IMR-90 (cell line): ENCODE measurements at places on chromosomes 7 and 10.
A peak's percentile ranks its signal among the peaks of the same experiment; 100 is the strongest.

- DNase-seq = no peak
Measured at GRCh38 chr7:3917436-3917835, 616.4 kb downstream of the SDK1 start.

DNA sequence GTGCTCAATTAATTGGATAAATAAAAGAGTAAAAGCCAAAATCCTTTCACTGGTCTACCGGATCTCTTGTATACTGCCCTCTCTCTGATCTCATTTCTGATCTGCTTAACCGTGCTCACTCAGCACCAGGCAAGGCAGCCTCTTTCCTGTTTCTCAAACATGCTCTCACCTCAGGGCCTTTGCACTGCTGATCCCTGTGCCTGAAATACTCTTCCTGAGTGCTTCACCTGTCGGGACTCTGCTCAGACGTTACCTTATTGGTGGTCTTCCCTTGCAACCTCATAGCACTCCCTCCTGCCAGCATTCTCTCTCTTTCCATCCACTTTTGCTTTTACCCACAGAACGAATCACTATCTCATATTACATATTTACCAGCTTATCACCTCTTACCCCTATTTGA is 55.6 kb downstream of the NPY start:
- DNase-seq = no peak

DNA sequence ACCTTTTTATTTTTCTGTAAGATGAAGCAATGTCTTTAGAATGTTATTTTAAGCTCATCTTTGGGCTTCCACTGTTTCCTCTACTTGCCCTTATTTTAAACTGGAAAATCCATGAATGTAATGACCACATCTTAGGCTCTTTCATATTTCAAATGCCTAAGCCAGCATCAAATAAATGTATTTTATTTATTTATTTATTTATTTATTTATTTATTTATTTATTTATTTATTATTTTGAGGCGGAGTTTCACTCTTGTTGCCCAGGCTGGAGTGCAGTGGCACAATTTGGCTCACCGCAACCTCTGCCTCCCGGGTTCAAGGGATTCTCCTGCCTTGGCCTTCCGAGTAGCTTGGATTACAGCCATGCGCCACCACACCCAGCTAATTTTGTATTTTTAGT is 69.2 kb downstream of the HDAC9 start:
- DNase-seq = no peak

GRCh38 chr7:48718731-48719378 is 205.5 kb upstream of the CDC14C start:
- no peak for DNase-seq

GRCh38 chr10:5108658-5109416 is 14.6 kb downstream of the AKR1C3 start:
- DNase-seq = no peak

DNA sequence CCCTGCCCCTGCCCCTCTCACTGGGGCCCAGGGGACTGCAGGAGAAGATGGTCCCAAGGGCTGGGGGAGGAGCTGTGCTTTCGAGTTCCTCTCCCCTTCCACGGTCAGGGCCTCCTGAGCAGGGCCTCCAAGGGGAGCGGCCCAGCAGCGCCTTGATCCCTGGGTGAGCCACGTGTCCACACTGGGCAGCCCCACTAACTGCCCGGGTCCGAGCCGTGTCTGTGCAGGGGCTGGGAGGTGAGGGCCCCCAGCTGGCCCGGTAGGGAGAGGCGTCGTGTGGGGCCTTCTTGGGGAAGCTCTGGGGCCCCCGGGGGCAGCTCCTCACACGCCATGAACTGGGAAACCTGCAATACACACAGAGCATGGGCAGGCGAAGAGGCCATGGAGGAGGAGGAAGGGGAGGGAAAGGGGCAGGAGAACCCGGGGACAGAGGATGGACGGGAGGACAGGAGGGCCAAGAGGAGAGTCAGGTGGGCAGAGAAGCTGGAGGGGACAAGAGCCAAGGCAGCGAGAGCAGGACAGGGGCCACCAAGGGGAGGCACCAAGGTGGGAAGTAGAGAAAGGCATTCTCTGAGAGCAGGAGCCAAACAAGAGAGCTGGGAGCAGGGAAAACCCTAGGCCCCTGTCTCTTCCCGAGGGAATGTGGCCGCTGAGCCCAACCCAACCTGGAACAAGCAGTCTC is 32.8 kb downstream of the KCNH2 start:
- no peak for DNase-seq

GRCh38 chr7:29547421-29547820 is 16.2 kb upstream of the PRR15 start:
- no peak for DNase-seq

- peak; percentile 64 for DNase-seq
Measured at GRCh38 chr10:34489973-34490745, 324.9 kb downstream of the PARD3 start.

GRCh38 chr7:77867537-77867865 is 68.9 kb downstream of the PHTF2 start:
- peak; percentile 41 for DNase-seq

DNA sequence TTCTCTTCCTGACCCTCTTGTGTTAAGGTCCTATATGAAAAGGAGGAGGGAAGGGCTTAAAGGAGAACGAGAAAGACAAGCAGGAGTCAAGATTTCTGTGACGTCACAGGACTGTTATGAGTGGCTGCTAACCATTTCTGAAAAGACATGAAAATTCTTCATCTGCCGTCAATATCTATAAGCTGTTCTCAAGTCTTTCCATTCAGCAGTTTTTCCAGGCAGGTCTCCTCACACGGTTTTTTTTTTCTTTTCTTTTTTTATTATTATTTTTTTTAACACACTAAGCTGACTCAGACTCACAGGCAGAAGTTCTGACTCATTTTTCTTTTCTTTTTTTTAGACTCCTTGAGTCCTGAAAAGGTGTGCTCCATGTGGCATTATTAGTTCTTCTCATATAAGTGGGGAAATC is 72.0 kb downstream of the DGKI start:
- peak; percentile 61 for DNase-seq

DNA sequence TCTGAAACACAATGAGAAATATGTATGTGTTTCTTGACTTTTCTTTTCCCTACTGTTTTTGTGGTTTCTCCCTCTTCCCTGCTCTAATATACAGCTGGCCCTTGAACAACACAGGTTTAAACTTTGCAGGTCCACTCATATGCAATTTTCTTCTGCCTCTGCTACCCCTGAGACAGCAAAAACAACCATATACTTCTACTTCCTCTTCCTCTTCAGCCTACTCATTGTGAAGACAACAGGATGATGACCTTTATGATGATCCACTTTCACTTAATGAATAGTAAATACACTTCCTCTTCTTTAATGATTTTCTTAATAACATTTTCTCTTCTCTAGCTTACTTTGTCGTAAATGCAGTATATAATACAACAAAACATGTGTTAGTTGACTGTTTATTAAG is 35.0 kb upstream of the DGKB start:
- DNase-seq = no peak

GRCh38 chr7:71278257-71278656 is 146.3 kb downstream of the GALNT17 start:
- DNase-seq = no peak

GRCh38 chr7:87506246-87507180 is 31.0 kb upstream of the ABCB4 start:
- peak; percentile 43 for DNase-seq

- no peak for DNase-seq
Measured at GRCh38 chr10:59212301-59212798, 35.9 kb downstream of the PHYHIPL start.

- no peak for DNase-seq
Measured at GRCh38 chr7:90580051-90580450, 16.1 kb upstream of the CDK14 start.

GRCh38 chr10:69639291-69640195 is 9.5 kb downstream of the FAM241B start:
- DNase-seq = peak; percentile 56

DNA sequence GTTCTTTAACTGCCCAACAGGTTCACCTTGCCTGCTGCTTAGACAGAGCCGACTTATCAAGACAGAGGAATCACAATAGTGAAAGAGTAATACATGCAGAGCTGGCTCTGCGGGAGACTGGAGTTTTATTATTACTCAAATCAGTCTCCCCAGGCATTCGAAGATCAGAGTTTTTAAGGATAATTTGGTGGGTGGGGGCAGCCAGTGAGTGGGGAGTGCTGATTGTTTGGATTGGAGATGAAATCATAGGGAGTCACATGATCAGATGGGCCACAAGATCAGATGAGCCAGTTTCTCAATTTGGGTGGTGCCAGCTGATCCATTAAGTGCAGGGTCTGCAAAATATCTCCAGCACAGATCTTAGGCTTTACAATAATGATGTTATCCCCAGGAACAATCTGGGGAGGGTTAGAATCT is 131.3 kb downstream of the AKR1D1 start:
- DNase-seq = no peak

DNA sequence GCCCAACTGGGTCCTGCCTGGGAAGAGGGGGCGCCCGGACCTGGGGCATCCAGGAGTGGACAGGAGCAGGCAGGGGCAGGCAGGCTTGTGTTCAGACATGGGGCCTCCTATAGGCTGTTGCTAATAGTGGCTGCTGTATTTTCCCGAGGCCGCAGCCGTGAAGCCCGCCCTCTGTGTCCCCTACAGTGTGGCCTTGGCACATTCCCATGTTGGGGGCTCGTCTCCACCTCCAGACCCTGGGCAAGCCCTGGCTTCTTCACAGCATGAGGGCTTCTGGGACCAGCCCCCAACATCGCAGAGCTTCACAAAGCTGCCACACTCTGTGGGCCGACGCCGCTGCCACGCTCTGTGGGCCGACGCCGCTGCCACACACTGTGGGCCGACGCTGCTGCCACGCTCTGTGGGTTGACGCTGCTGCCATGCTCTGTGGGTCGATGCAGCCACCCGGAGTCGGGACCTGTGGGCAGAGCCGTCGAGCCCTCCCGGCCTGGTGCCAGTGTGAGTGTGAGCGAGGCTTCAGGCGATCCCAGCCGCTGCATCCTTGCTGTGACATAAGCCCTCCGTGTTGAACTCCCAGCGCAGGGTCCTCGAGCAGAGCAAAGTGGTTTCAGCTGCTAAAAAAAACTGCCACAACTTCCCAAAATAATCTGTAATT is 109.0 kb downstream of the INPP5A start:
- DNase-seq = no peak

DNA sequence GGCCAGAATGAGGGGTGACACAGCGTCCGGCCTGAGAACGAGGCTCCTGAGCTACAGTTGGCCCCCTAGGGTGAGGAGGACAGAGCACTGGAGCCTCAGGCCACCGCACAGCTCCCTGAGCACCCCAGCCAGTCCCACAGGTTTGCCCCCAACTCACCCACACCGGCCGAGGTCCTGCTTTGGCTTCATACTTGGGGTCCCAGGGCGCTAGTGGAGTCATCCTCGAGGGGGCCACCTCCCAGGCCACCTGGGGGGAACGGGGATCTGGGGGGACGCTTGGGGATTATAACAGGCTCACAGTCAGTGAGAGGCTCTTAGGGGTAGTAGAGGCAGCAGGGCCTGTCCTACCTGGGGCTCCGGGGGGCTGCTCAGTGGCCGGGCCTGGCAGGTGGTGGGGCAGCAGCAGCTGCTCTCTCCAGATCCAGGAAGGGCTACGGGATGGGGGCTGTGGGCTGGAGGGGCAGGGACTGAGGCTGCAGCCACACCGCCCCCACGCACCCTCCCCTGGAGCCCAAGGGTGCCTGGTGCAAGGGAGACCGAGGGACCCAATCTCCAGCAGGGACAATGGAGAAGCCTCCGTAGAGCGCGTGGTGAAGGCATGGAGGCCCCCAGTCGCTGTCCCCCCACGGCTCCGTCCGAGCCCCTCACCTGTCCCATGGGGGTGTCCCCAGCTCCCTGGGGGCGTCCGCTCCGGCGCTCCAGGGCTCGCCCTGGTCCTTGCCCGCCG is 588 bp downstream of the SAP25 start:
- DNase-seq = no peak

- DNase-seq = peak; percentile 77
Measured at GRCh38 chr7:158695726-158696452, 8.7 kb downstream of the NCAPG2 start.

- DNase-seq = no peak
Measured at GRCh38 chr7:30745261-30745941, 6.5 kb upstream of the INMT start.

DNA sequence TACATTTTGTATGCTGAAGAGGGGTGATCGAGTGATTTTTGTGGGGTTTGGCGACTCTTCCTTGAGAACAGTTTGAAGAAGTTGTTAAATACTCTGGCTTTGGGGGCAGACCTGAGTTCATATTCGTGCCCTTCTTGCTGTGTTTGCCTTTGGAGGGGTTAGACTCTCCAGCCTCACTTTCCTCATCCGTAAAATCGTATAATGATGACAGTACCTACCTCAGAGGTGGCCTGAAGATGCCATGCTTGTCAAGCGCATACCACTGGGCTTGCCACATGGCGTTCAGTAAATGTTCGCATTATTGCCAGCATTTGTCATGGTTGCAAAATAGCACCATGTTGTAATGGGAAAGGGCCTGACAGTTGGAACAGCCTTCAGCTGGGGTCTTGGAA is 1.3 kb downstream of the STK17A start:
- peak; percentile 71 for DNase-seq

GRCh38 chr10:6701289-6701688 is 121.2 kb upstream of the PRKCQ start:
- DNase-seq = no peak

- DNase-seq = peak; percentile 50
Measured at GRCh38 chr10:104406715-104407650, 53.4 kb downstream of the CFAP58 start.

DNA sequence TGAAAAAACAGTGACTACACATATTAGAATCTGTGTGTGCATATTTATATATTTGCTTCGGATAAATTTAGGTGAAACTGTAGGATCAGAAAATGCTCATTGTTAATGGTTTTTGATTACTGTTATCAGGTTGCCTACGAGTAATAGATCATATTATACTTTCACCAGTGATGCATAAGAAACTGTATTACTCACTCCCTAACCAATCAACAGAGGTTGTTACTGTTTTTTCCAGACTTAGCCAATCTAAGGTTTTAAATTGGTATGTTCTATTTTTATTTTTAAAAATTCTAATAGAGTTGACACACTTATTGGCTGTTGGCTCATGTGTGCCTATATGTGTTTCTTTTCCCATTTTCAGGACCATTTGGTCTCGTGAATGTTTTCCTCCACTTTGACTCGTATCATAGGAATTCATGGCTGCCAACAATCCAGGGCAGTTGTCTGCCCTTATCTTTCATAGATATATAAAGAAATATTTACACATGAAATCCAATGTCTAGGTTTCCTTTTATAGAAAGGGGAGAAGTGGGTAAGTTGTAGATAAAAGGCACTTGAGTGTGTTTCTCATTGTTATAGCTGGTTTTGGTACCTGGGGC is 59.2 kb downstream of the ANLN start:
- peak; percentile 59 for DNase-seq

GRCh38 chr10:69360485-69361302 is 56.0 kb downstream of the TACR2 start:
- peak; percentile 93 for DNase-seq
